CD4-positive, alpha-beta T cell treated with Interleukin-4 for 4 hours (primary cell): ENCODE measurements at places on chromosomes 4 and X.
A peak's percentile ranks its signal among the peaks of the same experiment; 100 is the strongest.

DNA sequence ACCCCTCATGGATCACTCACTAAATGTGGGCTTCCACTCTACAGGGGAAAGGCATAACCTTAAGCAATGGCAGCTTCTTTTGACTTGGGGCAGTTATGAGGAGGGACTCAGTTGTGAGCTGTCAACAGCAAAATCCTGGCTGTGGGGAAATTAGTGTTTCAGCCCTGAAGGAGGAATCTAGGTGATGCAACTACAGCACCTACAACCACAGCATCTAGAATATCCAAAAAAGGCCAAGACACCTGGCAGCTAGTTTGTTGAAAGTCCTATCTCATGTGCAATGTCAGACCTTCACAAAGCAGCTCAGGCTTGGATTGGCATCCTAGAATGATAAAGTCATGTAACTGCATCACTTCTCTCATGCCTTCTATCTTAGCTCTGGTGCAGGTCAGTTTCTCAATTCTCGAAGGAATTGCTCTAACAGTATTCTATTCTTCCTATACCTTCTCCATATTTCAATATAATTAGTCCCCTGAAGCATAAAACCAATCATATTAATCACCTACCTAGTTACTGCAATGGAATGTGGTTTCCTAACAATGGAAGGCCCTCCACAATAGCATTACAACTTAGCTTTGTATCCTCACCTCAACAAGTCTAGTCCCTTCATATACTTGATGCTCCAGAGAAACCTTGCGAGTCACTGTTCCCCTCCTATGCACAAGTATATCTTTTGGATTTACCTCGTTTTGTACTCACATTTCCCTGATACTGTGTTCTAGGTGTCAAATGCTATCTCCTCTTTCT, 5.5 kb upstream of the ANTXR2 start:
- no peak for DNase-seq

- no peak for DNase-seq
These were observed 75.1 kb downstream of the ADGRL3 start for GRCh38 chr4:61275241-61275640.

- DNase-seq, result no peak
These were observed 100.2 kb downstream of the AFF2 start for GRCh38 chrX:148600581-148600980.

DNA sequence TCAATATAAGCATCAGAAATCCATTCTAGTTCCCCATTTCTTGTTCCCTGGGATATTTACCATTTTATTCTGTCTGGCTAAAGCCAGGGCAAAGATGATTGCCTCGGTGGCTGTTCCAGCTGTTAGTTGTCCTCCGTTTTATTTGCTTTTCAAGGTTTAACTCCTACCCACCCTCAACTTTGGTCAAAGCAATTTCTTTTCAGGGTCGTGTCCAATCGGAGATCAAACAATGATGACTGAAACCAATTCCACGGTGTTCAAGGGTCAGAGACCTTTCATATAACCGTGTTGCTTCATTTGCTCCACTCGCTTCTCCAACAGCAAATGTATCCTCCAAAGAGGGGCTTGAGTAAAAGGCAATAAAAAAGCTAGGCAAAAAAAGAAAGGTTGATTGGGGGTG, 193.5 kb upstream of the FTHL17 start:
- DNase-seq, result no peak

GRCh38 chr4:17511051-17511450, 839 bp downstream of the QDPR start:
- DNase-seq, result no peak

DNA sequence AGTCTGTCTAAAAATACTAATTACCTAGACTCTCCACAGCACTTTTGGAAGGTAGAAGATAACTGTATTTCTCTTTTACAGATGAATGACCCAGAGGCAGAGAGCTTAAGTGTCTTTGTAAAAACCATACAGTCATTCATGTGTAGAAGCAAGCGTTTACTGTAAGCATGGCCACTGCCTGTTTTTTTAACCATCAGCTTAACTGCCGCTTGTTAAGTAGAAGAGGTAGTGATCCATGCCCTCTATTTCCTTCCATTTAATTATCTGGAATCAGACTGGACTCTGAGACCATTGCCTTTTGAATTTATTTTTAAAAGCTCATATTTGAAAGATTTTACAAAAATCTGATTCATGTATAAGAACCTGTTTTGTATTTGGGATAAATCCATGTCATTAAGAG, 111.2 kb upstream of the TECRL start:
- DNase-seq, result no peak

DNA sequence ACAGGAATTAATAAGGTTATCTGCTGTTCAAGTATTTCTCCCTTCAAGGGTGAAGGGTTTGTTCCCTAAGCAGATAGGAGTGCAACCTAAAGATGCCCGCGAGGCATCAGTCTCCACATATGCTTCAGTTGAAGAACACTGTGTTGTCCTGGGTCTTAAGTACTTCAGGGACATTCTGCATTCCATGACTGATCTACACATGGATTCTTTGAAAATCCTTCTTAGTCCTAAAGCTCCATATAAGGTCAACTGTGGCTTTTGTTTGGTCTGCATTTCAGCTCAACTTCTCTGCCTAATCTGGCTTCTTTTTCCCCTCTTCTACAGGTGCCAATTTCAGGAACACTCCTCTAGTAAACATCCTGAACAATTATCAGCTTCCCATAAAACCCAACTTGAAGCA, 21.8 kb upstream of the CTSO start:
- DNase-seq, result no peak

DNA sequence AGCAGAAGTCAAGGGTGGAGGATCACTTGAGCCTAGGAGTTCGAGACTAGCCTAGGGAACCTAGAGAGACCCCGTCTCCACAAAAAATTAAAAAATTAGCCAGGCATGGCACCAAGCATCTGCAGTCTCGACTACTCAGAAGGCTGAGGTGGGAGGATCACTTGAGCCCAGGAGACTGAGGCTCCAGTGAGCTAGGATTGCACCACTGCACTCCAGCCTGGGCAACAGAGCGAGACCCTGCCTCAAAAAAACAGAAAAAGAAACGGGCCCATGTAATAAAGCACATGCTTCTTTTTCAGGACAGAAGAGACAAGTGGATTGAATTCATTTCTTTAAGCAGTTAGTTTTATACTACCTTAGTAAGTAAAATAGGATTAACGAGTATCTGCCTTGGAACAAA, 42.0 kb downstream of the ELOVL6 start:
- no peak for DNase-seq

GRCh38 chrX:1246816-1247215, 21.8 kb upstream of the CSF2RA start:
- DNase-seq, result peak; percentile 72

- DNase-seq, result no peak
These were observed at the start of gene SLC10A4 for GRCh38 chr4:48483006-48483776. Gene SLC10A4, plus strand, starts transcription at chr4:48483343. Its CDS starts 219 bp downstream, at chr4:48483562.

DNA sequence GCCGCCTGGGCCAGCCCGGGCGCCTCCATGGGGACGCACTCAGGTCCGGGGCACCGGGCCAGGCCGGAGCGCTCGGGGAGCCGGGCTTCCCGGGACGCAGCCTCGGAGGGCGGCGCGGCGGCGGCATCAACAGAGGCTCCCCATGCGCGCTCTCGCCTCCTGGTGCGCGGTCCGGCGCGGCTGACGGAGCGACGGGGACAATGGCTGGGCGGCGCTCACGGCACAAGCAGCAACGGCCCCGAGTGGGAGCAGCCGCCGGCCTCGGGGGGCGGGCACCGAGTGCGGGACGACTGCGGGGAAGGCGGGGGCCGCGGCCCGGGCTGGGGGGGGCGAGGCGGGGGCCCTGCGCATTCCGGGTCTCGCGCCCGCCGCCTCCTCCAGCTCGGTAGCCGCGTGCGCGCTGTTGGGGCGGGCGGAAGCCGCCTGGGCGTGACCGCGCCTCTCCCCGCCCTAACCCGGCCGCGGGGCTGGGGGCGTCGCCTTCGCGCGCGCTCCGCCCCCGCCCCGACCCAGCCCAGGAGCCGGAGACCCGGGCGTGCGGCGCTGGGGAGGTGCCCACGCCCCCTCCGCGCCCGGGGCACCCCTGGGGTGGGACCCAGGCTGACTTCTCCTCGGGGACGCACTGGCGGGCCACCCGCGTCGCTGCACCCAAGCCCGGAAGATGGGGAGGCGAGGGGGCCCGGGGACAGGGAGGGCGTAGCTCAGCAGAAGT, at the start of gene PRKX:
TSS of gene PRKX (minus strand) at position 425 of the 712 bp plus-strand sequence. CDS start at position 29, 396 bp downstream.
- DNase-seq, result peak; percentile 58

GRCh38 chrX:120014354-120015130, 62.9 kb downstream of the RHOXF2B start:
- no peak for DNase-seq

DNA sequence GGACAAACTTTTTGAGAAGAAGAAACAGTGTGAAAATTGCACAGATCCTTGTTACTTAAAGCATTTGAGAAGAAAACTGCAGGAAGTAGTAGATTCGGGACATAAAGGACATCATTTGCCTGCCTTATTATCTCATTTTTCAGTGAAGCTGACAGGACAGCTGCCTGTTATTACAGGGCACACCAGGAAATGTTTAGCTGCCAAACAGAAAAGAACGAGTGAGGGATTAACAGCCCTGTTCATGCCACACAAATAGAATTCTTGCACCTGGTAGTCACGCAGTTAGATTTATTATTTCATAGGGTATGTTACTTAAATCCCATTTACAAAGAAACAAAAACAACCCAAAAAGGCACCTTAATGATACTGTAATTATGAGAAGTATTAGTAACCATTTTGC, 100.6 kb downstream of the CHIC2 start:
- DNase-seq, result no peak

DNA sequence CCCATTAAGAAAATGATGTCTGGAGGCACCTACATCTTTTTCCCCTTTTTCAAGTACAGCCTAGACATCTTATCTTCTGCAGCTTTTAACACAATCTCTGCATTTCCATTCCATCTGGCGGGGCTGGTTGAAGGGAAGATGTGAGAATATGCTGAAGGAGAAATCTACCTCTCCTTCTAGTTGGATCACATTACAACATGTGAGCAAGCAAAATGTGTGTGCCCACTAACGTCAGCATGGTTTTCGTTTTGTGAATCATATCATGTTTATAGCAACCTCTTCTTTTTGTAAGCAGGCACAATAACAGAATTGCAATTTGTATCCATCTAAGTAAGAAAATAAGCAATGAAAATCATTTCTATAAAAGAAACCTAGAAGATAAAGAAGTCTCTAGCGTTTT, 28.9 kb upstream of the MID1 start:
- no peak for DNase-seq

GRCh38 chrX:19535476-19535875, 20.2 kb upstream of the MAP3K15 start:
- no peak for DNase-seq
